ENCODE measurements at places on chromosomes 2 and 18.

DNA sequence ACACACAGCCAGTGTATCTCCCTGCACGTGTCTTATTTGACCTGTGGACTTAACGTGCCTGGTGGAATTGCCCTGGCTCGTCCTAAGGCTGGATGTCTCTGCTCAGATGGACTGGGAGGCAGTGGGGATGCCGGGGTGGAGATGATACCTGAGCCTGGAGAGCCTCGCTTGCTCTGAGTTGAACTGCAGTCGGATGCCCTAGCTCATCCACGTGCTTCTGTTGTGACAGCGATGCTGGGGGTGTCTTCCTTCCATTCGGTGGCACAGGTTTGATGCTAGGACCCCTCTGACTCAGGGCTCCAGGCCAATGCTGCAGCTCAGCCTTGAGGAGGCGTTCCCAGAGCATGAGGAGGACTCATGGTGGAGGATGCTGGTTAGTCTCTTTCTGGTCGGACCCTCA lies 117.6 kb downstream of the SH3RF3 start:
- no peak for DNase-seq

- no peak for DNase-seq
Observed at GRCh38 chr2:183348492-183348891, 224.2 kb downstream of the NUP35 start.

GRCh38 chr2:105875241-105875640 lies 130.5 kb downstream of the NCK2 start:
- no peak for DNase-seq

GRCh38 chr18:658001-658946 lies 821 bp downstream of the TYMS start:
- DNase-seq, result no peak

DNA sequence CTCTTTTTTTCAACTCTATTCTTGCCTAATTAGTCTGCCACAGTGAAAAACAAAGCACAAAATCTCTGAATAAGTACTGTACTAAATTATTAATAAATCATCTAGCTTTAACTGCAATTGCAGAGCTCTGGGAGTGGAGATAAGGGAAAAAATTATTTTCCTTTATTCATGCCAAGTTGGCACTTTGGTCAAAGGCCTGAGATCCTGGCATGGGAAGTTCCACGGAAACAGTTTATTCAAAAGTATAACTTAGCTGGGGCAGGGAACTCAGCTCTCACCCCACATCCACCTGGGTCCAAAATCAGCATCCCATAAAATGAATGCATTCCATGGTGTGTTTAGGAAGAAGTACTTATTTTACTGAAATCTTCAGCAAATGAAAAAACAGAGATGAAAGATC lies 185.2 kb upstream of the APCDD1 start:
- no peak for DNase-seq

GRCh38 chr2:217989221-217989948 lies 13.4 kb downstream of the TNS1 start:
- no peak for DNase-seq

Measured in activated T-helper 1 cell treated with Interleukin-2 at 50 U/mL for 16 hours (primary cell).